ENCODE measurements at places on chromosomes 13 and 19. TPM values are rescaled to one million over a fixed set of nuclear protein-coding genes. Genes with fewer than 3 reads are reported as not detected.

DNA sequence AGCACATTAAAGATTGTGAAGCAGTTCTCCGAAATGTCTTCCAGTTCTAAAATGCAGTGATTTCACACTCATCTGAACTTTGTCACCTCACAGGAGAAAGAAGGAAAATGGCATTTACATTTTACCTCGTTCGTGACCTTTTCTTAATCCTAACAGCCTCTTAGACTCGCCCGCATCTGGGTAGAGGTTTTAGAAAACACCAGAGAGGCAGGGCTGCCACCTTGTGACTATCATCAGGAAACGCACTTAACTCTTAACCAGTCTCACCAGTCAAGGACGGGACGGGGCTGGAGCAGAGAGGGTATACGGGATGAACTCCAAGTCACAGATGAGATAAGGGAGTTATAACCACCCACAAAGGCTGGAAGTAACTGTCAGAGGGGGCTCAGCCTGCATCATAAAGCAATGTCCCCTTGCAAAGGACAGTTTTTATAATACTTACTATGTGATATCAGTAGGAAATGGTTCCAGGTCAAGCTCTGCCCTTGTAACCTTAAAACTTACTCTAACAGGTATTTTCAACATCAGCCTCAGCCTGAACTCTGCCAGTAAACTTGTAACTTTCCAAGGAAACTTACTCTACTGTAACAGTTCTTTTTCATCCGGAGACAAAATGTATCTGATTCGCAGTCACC, 8.6 kb upstream of the CEACAM6 start:
- peak; percentile 62 for DNase-seq

DNA sequence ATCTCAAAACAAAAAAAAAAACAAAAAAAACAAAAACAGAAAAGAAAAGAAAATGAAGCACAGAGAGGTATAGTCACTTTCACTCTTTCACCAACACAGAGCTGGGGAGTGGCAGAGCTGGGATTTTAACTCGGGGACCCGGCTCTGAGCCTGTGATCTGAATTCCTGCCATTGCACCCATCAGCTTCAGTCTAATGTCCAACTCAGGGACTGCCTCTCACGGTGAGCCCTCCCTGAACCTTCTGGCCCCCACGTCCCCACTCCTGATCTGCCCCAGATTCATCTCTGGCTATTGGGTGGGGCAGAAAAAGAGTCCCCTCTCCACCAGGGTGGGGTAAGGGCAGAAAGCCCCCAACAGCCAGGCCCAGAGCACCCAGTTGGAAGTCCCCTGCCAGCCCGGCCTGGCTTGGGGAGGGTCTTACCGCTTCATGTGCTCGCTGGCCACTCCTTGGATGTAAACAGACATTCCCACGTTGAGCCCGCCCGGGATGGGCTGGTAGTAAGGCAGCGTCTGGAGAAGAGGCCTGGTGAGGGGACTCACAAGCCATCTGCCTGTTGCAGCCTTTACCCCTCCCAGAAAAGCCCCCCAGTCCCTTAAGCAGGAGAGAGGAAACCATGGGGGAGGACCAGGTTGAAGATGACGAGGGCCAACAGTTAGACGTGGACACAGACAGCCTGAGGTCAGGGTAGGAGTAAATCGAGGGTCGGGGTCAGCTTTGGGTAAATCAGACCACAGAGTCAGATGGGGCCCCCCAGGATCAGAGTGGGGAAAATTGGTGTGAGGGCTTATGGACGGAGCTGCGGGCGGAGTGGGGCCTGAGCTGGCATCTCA, 520 bp downstream of the LGALS4 start:
- peak; percentile 17 for DNase-seq

GRCh38 chr19:3480383-3481091, at the start of gene SMIM24:
Gene SMIM24, minus strand, starts transcription at chr19:3480525. Its CDS starts 62 bp downstream, at chr19:3480463.
- no peak for DNase-seq

GRCh38 chr13:21020581-21020980, 40.8 kb downstream of the LATS2 start:
- no peak for DNase-seq

DNA sequence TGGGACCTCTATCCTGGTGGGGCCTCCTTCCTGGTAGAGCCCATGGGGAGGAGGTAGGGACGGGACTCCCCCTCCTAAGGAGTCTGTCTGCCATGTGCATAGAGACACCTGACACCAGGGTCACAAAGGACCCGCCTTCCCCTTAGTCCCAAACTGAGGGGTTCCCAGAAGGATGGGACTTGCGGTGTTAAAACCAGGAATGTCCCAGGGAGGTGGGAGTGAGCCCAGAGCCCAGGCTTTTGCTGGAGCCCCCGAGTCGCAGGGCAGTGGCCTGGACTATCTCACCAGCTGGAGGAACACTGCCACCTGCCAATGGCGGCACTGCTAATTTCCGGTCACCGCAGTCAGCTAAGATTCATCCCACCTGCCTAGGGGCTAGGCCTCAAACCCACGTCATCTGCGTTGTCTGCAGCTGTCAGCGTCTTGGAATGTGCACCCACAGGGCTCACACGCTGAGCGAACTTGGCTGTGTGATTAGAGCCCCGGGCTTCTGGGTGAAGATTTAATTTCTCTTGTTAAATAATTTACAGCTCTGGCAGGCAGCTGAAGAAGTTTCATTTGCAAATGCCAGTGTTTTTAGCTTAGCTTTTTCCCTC, 31.9 kb upstream of the ATP11A start:
- peak; percentile 16 for DNase-seq

GRCh38 chr19:29092712-29093552, 120.0 kb downstream of the UQCRFS1 start:
- DNase-seq, result no peak

DNA sequence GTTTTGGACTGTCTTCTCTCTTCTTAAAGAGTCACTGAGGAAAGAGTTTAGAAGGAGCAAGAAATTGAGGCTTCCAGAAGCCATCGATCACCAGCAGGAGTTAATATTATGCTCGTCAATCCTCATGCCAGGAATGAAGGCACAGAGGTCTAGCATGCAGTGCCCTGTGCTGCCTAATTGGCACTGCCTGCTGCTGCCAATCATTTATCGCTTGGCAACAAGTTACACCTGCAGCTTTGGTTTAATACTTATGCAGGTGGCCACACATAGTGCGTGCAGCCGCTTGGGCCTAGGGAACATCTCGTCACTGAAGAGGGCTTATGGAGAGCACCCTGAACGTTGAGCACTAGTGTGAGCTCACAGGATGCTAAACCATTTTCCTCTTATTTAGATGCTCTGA, 2.7 kb upstream of the SOX1 start:
- no peak for DNase-seq

- no peak for DNase-seq
These were observed 26.0 kb downstream of the OR10H4 start for GRCh38 chr19:15974856-15975255.

DNA sequence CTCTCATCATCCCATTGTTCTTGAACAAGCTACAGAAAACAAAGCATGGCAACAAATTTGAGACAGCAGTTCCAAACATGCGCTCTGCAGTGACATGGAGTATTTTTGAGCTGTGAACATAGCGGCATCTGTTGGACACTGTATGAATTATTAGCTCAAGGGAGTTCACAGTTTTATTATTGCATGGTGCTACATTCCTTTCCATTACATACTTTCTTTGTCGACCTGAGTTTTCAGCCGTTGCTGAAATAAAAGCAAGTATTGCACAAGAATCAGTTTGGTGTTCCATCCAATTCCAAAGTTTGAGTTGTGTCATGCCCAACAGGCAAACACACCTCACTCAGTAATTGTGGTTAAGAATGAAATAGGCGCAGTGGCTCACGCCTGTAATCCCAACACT, 30.1 kb upstream of the METTL21C start:
- no peak for DNase-seq

- DNase-seq, result no peak
These were observed 111.2 kb downstream of the KDM4B start for GRCh38 chr19:5080030-5080654.

DNA sequence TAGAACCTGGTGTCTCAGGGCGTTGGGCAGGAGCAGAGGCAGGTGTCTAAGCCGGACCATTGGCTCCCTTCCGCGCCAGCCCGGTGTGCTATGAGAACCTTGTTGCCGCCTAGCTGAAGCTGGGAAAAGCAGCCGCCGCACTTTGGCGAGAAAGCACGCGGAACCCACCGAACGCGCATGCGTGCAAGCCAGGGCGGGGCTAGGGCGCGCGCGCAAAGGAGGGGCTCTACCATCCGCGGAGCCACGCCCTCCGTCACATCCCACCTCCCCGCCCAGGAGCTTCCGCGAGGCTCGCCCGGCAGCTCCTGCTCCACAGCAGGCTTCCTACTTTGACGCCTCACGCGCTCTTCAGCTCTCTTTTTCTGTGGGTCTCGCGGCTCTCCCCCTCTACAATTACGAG, 51.3 kb downstream of the WDR87 start:
- peak; percentile 48 for DNase-seq

DNA sequence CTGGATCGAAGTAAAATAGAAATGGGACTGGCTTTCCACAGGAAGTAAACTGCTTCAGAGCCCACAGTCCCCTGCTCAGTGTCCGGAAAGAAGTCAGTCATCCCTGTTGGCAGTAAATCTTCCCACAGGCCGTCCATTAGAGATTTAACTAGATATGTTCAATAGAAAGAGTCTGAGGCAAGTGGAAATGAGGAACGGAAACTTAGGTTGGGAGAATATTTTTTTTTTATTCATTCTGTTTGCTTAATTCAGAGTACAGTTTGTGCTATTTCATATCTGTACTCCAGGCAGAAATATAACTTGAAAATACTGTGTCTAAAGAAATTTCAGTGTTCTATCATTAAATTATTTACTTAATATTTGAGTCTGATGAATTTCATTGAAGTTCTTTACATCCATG, 22.7 kb downstream of the SLC25A15 start:
- no peak for DNase-seq

- DNase-seq, result no peak
These were observed 173.3 kb downstream of the COL4A1 start for GRCh38 chr13:110133425-110134235.

DNA sequence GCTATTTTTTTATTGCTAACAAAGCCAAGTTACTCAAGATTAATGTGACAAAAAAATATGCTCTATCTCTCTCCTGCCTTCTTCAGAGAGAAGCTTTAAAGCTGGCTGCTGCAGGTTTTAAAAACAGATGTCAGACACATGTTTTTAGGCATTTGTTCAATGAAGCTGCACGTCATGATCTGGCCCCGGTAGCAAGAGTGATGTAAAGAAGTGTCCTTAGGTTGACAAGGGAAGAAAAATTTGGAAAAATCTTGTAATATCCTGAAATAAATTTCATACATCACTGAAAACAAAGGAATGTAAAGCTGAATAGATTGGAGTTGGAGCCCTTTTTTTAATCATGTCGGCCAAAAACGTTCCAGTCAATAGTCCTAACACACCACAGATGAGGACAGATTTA, 531.4 kb upstream of the NBEA start:
- no peak for DNase-seq

DNA sequence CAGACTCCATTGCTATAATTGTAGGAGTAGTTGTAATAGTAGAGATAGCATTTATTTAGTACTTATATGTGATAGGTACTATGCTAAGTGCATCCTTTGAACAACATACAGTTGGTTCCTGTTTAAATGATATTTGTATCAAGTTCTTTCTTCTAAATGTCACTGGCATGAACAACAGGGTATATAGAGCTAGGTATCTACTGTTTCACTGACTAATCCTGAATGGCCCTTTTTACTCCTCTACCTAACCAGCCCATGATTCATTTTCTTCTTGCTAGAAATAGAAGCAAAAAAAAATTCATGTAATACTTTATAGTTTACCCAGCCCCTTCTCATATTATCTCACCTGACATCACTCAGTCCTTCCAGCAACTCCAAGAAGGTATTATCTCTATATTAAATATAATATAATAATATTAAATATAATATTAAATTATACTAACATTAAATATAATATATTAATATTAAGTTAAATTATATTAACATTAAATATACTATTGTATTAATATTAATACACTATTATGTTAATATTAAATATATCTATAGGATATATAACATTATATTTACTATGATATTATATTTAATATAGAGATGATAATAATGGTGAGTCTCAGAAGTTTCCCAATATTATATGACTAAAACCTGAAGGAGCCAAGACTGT, 74.2 kb downstream of the FRY start:
- DNase-seq, result no peak

GRCh38 chr19:10625003-10625761, at the start of gene SLC44A2:
Gene SLC44A2, plus strand, starts transcription at chr19:10625553. Its CDS starts 81 bp downstream, at chr19:10625634.
- DNase-seq, result peak; percentile 89

DNA sequence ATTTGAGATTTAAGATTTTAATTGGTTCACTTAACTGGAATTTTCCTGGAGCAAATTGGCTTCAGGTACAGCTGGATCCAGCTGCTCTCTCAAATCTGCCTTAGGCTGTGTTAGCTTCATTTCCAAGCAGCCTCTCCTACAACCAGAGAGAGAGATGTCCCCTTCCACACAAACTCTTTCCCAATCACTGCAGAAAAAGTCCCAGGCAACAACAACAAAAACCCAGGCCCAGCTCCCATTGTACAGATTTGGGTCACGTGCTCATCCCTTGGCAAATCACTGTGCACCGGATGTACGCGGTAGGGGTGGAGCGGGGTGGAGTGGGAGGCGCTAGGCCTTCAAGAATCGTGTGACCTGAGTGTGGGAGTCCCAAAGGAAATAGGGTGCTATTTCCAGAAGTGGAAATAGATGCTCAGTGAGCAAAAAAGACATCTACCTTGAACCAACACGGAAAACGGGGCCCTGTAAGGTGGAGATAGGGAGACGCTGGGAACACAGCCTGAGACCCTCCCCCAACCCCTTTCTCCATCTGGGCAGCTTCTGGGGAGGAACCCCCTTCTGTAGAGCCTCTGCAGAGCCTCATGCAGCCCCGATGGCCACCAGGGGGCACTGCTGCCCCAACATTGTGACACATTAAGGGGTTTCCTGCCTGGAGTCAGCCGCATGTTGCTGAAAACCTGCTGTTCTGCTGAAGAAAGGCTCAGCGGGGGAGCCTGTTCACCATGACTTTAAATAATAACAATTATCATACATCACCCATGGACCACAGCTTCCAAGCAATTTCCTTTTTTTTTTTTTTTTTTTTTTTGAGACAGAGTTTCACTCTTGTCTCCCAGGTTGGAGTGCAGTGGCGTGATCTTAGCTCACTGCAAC, 25.4 kb downstream of the HPN start:
- peak; percentile 91 for DNase-seq

- no peak for DNase-seq
These were observed 126.1 kb downstream of the FGF9 start for GRCh38 chr13:21796775-21797514.

- DNase-seq, result no peak
These were observed 2.9 kb downstream of the NOTCH3 start for GRCh38 chr19:15197942-15198341.

DNA sequence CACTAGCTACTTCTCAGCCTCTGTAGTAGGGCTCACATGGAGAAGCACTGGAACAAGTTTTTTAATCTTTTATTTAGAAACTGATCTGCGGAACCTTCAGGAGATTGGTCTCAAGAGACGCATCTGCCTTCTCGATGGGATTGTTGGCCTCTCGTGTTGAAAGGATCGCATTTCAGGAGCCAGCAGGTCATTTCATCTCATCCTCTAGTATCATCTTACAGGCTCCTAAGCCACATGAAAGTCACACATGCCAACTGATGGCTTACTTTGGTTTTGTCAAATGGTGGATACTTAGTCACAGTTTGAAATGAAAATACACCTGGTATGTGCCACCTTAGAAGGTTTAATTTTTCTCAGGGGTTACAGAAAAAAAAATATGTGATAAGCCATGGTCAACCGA, 1703.6 kb downstream of the EFNB2 start:
- no peak for DNase-seq

- no peak for DNase-seq
These were observed 12.8 kb downstream of the KCTD12 start for GRCh38 chr13:76873445-76873844.

- DNase-seq, result no peak
These were observed 83.8 kb downstream of the CRYL1 start for GRCh38 chr13:20441879-20442278.

The MATK gene
- 11.3 TPM for total RNA-seq

The ZNF568 gene
- total RNA-seq, result 10.9 TPM

The PLPP2 gene
- 11.7 TPM for total RNA-seq

The RNF17 gene
- not detected for total RNA-seq

The TNFRSF19 gene
- 21.1 TPM for total RNA-seq

The FPR2 gene
- total RNA-seq, result 29.4 TPM

Measured in lower lobe of right lung (tissue), 2 donors.